ENCODE measurements at places on chromosomes 2 and 18.
A peak's percentile ranks its signal among the peaks of the same experiment; 100 is the strongest.

DNA sequence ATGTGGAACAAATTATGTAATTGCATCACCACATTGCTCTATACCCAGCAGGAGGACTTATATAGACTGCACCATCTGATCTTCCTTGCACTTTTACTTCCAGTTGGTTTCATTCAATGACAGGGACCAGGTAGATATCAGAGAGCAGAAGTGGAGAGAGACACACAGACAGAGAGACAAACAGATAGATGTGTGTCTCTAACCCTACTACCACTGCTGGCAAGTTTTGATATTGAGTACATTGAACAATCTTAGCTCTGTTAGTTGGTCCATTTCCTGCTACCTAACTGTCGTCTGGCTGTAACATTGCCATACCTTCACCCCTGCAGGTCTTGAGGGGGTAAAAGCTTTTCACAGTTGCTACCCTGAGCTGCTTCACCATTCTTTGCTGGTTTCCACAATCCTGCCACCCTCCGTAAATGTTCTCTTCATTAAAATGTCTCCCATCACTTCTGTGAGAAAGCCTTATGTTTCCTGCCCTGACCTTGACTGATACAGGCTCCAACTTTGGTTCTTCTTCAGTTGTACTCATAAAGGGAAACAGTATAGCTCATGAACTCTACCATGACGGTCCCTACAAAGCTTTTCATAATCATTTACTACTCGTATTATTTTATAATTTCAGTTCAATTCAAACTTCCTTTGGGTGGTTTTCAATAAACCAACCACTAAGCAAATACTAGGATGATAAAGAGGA is 62.3 kb upstream of the ITGA4 start:
- DNase-seq = no peak

DNA sequence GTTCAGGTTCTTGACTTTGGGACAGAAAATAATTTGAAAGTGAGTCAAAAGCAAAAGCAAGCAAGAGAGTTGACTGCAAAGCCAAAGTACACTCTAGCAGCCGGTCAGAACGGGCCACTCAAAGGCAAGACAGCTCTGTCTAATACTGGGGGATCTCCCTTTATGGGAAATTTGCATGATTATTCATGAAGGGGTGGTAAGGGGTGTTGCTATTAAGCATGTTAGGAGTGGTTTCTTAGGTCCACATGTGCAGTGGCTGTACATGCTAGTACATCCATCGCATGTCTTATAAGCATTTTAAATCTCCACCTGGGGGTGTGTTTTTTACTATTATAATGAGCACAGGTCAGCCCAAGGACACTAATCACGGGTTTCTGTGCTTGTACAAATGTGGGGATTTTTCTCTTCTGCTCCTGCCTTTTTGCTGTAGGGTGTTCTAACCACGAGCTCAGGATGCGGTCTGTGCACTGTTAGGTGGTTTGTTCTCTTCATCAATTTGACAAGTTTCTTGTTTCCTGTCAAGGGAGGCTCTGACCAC is 60.2 kb upstream of the SPP2 start:
- no peak for DNase-seq

GRCh38 chr2:47056868-47057686 is 98.0 kb downstream of the STPG4 start:
- DNase-seq = no peak

DNA sequence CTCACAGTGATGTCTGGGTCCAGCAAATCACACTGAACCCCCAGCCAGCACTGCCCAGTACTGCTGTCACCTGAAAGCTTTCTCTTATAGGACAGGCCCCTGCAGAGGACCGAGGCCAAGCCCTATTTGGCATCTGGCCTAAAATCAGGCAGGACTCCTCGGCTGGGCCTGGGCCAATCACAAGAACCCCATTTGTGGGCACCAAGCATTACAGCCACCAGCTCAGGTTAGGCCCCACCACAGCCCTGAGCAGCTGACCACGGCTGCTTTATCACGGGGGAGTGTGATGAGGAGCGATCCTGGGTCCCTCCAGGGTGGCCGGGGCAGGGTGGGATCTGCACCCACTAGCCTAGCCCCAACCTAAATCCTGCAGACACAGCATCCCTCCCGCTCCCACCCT is 8.2 kb downstream of the BIN1 start:
- no peak for DNase-seq

- DNase-seq = no peak
Observed at GRCh38 chr2:130378898-130379214, 23.0 kb downstream of the PTPN18 start.

DNA sequence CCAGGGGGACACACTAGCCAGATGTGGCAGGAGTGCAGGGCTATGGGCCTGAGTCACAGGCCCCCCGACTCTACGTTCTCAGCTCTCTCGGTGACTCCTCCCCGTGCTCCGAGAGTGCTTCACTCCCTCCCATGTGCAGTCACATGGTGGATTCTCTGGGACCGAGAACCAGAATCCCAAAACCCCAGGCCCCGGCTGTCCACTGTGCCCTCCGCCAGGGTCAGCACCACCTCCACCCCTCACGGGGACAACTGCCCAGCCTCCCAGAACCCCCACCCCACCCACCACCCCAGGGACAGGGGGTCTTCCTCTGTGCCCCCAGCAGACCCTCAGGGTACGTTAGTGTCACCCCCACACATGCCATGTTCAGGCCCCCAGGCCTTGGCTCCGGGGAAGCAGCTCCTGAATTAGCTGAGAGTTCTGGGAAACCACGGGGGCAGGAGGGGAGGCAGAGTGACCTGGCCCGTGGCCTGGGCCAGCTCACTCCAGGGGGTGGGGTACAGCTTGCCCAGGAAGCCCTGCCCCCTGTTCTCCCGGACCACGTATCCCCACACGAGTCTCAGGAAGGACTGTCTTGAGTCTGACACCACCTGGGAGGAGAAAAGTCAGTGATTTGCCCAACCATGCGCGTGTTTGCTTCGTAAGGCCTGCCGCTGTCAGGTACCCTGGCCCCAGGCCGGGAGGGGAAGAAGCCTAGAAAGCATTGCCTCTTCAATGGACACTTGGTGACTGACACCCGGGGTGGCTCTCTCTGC is 4.4 kb downstream of the RAMP1 start:
- DNase-seq = no peak

DNA sequence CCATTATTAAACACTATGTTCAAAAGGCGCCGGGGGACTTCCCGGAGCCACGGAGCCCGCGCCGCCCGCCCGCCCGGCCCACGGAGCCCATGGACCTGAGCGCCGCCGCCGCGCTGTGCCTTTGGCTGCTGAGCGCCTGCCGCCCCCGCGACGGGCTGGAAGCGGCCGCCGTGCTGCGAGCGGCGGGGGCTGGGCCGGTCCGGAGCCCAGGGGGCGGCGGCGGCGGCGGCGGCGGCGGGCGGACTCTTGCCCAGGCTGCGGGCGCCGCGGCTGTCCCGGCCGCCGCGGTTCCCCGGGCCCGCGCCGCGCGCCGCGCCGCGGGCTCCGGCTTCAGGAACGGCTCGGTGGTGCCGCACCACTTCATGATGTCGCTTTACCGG is 197 bp downstream of the GDF7 start:
- DNase-seq = no peak

GRCh38 chr2:167342769-167343168 is 454.5 kb downstream of the XIRP2 start:
- DNase-seq = no peak

- no peak for DNase-seq
Observed at GRCh38 chr2:70960833-70961647, 17.4 kb upstream of the ANKRD53 start.

GRCh38 chr18:74665346-74665745 is 67.7 kb downstream of the ZNF407 start:
- DNase-seq = no peak

DNA sequence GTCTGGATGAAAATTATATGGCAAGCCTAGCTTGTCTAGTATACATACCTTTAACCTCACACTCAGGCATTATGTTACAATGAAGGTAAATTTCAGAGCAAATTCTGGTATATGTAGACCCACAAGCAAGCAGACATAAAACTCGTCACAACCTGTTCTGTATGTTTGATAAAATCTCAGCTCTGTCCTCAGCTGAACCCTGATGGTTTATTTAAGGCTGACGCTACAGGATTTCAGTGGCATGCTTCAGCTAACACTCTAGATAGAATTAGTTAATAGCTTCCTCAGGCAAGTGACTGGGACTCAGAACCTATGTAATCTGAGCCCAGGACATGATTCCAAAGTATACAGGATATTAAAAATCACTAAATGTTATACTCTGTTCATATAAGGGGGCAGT is 68.2 kb upstream of the MC2R start:
- no peak for DNase-seq

DNA sequence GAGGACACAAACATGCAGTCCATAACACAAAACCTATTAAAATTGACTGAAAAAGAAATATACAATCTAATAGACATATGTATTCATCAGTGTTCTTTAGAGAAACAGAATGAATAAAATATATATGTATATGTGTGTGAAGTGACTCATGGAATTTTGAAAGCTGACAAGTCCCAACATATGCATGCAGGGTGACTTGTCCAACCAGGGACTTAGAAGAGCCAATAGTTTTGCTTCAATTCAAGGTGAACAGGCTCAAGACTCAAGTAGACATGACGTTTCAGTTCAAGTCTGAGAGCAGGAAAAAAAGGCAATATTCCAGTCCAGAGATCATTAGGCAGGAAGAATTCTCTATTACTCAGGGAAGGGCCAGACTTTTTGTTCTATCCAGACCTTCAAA is 271.2 kb upstream of the SETBP1 start:
- DNase-seq = no peak

- DNase-seq = no peak
Observed at GRCh38 chr18:7607540-7608173, 40.5 kb downstream of the PTPRM start.

GRCh38 chr18:33201509-33201926 is 239.0 kb downstream of the CCDC178 start:
- DNase-seq = no peak

GRCh38 chr18:9216459-9216858 is 79.9 kb downstream of the ANKRD12 start:
- no peak for DNase-seq

DNA sequence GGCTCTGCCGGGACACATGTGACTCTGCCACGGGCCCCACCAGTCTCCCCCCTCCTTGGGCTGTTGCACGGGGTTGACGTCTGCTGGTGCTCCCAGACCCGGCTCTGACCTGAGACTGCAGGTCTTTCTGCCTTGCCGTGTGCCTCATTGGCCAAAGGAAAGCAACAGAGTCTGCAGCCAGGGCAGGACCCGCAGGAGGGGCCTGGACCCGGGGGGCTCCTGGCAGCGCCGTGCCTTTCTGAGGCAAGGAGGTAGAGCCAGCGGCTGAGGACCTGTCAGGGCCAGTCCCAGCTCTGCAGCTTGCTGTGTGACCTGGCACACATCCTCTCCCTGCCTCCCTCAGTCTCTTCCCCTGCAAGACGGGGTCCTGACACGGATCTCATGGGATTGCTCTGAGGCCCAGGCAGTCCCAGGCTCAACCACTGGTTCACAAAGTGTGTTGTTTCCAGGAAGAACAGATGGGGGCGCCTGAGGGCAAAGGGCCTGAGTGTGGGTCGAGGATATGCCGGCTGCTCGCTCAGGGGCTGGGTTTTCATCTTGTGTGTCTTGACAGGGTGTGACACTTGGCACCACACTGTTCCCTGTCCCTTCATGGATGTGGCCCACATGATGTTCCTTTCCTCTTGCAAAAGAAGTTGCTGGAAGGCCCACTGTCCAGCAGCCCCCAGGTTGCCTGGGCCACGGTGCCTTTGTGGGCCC is 9.0 kb downstream of the CAPN10 start:
- peak; percentile 81 for DNase-seq

DNA sequence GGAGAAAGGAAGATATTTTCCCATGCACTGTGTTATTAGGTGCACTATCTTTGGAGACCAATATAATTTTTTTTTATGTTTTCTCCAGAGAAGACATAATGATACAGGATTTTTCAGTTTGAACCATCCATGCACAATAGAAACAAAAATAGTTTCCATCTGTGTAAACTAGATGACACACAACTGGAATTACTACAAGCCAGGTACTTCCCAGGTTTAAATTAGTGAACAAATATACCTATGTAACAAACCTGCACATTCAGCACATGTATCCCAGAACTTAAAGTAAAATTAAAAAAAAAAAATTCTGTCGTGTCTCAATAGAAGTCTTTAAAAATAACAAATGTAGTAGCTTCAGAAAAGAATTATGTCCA is 1616.8 kb upstream of the ACVR2A start:
- DNase-seq = no peak

DNA sequence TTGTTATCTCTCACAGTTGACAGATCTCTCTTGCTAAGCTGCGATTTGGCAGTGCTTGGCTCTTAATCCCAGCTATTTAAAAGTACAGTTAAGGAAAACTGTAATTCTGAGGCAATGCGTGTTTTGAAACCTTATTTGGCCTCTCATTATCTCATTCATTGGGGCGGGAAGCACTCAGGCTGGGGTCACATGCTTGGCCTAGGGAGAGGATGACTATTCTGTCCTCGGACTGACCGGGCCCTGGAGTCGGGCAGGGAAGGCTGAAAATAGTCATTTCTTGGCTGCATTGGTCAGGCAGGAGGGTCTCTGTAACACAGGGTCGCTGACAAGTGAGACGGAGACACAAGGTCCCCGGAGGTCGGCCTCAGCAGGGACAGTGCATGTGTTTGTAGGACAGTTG is 20.2 kb upstream of the EMILIN2 start:
- no peak for DNase-seq

GRCh38 chr2:231512222-231512621 is 18.0 kb downstream of the NMUR1 start:
- no peak for DNase-seq

- DNase-seq = no peak
Observed at GRCh38 chr18:46402396-46402795, 254.6 kb downstream of the LOXHD1 start.

- DNase-seq = peak; percentile 32
Observed at GRCh38 chr18:54254265-54254758, 15.0 kb upstream of the POLI start.

DNA sequence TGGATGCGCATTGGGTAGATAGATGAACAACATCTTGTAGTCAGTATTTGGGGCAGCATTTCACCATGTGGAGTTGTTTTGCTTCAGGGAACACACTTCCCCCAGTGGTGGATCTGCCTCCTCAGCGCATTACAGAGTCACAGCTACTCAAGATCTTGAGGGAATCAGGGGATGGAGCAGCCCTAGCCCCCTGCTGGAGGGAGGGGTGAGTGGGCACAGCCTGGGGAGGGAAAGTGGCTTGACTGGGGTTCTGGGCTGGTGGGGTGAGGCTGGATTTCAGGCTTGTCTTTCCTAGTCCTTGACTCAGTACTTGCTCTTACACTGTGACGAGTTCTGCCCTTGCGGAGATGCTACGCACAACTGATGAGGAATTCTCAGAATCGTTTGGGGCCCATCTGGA is 271.0 kb upstream of the HS6ST1 start:
- no peak for DNase-seq

- no peak for DNase-seq
Observed at GRCh38 chr2:42163444-42164045, 5.6 kb upstream of the EML4 start.

- no peak for DNase-seq
Observed at GRCh38 chr2:8116661-8117060, 565.2 kb upstream of the ID2 start.

Data from HuH-7.5 (cell line).